H1 (cell line): ENCODE measurements at places on chromosomes 5 and 9.
A peak's percentile ranks its signal among the peaks of the same experiment; 100 is the strongest.

- DNase-seq: no peak
Measured at GRCh38 chr9:129407905-129408452, 212.9 kb downstream of the C9orf50 start.

DNA sequence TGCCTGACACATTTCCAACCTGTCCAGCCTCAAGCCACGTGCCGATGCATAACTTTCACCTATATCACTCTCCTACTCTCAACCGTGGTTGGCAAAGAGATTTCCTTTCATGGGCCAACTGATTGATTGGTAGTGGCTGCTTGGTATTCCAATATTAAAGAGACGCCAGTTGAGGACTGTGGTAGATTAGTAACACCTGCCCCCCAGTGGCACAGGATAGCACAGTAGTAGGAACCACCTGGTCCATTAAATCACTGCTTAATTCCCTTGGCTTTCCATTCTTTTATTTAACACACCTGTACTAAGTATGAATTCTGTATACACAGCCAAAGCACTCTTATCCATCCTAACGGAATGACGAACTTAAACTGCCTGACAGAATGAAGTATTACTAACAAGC lies 19.1 kb upstream of the FOXB2 start:
- DNase-seq: no peak

- DNase-seq: no peak
Measured at GRCh38 chr5:75856056-75856455, 138.8 kb upstream of the POC5 start.

GRCh38 chr5:139863855-139864558 lies 68.4 kb downstream of the PSD2 start:
- DNase-seq: no peak

GRCh38 chr9:75457474-75458011 lies 369.2 kb downstream of the OSTF1 start:
- no peak for DNase-seq

GRCh38 chr9:132770770-132771310 lies 100.6 kb downstream of the GTF3C4 start:
- no peak for DNase-seq

- no peak for DNase-seq
Measured at GRCh38 chr5:131218392-131218791, 45.5 kb upstream of the CDC42SE2 start.

- DNase-seq: no peak
Measured at GRCh38 chr9:18741359-18741758, 267.4 kb downstream of the ADAMTSL1 start.

DNA sequence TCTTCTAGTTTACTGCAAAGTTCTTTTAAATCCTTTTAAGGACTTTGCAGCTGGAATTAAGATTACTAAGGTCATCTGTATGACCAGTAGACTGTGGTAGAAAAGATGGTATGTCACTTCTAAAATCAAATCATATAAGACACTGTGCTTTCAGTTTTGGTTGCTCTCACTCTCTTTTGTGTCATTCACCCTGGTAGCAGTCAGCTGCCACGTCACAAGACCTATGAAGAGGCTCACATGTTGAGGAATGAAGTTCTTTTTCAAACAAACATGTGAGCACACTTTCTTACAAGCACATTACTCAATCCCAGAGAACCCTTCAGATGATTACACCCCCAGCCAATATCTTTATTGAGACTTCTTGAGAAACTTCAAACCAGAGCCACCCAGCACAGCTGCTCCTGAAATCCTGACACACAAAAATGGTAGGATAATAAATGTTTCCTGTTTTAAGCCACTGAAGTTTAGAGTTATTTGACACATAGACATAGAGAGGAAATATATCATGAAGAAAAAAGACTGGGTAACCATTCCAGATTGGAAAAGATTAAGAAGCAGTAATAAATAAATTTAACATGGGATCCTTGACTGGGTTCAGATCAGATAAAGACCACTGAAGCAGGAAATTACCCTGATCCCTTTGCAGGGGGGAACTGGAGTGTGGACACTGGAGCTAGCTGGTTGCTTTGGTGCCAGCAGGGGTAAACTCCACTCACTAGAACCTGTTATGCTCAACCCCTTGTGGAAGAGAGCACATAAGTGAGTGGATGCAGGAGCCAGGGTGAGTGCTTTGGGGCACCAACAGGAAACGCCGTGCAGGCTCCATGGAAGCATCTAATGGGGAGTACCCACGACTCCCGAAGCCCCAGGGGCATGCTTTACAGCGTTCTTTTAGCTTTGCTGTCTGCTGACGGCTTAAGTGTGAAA lies 64.1 kb downstream of the SLCO4C1 start:
- no peak for DNase-seq

DNA sequence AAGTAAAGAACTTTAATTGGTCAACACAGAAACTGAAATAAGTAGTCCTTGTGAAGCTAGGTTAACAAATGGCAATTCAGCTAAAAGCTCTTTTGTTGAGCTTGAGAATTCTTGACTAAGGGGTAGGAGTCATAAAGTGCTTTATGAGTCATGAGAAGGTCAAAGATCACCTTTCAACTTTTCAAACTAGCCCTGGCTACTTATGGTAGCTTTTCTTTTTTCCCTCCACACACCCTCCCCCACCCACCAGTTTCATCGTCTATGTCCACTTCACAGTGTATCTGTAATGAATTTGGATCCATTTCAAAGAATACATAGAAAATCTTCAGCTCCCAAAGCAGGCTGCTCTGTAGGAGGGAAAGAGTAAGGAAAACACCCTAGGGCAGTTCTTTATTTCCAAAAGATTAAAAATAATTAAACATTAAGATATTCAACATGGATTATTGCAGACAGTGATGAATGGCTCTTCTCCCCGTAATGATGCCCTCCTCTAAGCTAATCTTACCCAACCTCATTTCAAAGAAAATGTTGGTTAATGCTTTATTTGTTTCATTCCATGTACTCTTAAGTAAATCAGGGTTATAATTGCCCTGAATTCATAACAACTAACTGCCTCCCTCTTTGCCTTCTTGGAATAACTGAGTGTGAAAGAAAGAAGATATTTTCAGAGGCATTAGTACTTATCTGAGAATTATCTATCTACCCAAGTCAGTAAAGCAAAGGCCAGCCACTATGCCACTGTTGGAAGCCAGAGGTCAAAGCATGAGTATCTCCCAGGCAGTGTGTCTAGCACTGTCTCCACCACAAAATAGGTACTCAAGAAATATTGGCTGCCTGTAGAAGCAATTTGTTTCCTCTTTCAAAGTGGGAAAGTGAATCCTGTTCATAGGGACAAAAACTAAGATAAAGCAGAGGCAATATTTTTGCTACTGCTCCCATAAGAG lies 290.6 kb downstream of the PIK3R1 start:
- no peak for DNase-seq

DNA sequence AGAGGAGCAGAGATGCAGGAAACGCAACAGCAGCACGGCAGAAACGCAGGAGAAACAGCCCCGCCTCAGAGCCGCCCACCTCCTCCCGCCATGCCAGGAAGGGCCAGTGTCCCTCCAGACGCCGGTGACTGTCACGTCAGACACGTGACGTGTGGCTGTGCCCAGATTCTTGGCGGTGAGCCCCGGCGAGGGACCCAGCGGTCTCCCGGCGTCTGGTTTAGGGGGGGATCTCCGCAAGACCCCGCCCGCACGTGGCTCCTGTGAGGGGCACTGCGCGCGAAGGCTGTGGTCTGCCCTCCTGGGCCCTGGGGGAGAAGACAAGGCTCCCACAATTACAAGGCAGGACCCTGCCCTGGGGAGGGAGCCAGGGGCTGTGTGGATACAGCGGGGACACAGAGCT lies 2.4 kb upstream of the LCN8 start:
- DNase-seq: no peak

GRCh38 chr5:1755321-1755949 lies 44.2 kb downstream of the MRPL36 start:
- peak; percentile 39 for DNase-seq

GRCh38 chr9:89594811-89595550 lies 9.8 kb upstream of the GADD45G start:
- DNase-seq: peak; percentile 11

DNA sequence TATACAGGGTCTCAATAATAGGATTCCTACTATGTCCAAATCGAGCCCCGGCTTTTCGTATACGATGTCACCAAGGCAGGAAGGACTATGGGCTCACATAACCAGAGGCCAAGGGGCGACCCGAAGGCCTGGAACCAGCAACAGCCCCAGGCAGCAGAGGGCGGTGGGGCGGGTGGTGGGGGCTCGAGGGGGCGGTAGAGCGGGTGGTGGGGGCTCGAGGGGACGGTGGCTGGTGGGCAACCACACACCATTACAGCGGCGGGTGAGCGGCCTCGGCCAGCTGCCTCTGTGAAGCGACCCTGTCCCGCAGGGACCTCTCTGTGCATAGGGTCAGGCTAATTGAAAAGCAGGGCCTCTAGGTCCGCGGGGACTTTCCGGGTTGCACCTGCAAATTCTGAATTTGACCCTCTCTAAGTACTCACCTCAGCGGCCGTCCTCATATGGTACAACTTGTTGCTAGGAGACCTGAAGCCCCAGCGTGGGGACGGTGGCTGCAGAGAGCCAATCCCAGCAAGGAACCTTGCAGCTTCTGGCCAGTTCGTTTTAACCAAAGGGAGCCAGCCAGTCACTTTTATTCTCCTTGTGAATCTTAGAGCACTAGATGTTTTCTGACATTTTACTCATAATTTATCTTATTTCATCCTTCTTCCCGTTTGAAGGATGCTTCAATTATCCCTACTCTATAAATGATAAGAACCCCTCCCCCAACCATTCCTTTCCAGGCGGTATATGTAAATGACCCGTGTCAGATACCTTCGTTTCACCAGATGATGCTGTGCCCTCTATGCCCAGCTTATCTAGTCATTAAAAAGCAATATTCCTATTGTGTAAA lies at the start of gene NME5:
Gene NME5 (minus strand): TSS at position 480 of the 832 bp plus-strand sequence. CDS start 648 bp downstream, outside the sequence.
- DNase-seq: peak; percentile 43
